ENCODE measurements at places on chromosomes 11 and 22.
A peak's percentile ranks its signal among the peaks of the same experiment; 100 is the strongest.

DNA sequence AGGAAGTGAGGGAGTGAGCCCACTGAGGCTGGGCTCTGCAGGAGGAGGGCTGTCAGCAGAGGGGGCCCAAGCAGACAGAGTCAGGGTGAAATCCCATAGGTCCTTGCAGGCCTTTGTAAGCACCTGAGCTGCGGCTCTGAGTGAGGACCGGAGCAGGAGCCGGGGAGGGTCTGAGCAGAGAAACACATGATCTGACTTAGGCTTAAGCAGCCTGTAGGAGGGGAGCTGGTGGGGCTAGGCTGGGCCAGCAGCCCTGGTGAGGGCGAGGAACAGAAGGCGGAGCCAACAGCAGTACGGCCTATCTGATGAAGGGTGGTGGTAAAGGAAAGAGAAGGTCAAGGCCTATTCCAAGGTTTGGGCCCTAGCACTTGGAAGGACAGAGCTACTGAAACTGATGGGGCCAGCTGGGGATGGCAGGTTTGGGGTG lies 26.9 kb upstream of the CBX7 start:
- no peak for DNase-seq

GRCh38 chr11:117914991-117915618 lies 14.1 kb downstream of the TMPRSS13 start:
- no peak for DNase-seq

- DNase-seq = no peak
These were observed 18.7 kb upstream of the BID start for GRCh38 chr22:17792854-17793434.

GRCh38 chr11:1222491-1223345 lies at the start of gene MUC5B:
MUC5B (plus strand) TSS chr11:1223066; CDS start chr11:1223124, 58 bp downstream.
- DNase-seq = no peak

- no peak for DNase-seq
These were observed 214.2 kb upstream of the GUCY1A2 start for GRCh38 chr11:107232451-107232850.

- no peak for DNase-seq
These were observed 279.1 kb upstream of the PLET1 start for GRCh38 chr11:112539741-112540140.

DNA sequence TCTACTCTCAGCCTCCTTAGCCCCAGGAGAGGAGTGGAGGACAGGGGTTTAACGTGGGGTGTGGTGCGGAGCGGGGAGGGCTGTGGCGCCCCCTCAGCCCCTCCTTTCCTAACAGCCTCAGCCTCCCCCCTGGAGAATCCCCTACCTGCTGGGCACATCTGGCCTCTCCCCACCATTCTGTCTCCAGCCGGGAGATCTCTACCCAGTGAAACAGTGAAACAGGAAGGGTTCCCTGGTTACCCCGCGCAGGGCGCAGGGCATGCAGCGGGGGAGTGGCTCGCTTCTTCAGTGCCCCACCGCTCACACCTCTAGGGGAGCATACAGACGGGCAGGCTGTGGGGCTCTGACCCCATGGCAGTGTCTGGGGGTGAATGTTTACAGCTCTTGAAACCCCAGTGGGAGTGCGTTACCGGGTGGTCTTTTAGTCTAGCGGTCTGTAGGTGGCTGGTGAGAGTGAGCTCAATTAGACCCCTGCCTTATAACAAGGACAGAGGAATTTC lies 54.7 kb upstream of the CCDC188 start:
- DNase-seq = no peak

DNA sequence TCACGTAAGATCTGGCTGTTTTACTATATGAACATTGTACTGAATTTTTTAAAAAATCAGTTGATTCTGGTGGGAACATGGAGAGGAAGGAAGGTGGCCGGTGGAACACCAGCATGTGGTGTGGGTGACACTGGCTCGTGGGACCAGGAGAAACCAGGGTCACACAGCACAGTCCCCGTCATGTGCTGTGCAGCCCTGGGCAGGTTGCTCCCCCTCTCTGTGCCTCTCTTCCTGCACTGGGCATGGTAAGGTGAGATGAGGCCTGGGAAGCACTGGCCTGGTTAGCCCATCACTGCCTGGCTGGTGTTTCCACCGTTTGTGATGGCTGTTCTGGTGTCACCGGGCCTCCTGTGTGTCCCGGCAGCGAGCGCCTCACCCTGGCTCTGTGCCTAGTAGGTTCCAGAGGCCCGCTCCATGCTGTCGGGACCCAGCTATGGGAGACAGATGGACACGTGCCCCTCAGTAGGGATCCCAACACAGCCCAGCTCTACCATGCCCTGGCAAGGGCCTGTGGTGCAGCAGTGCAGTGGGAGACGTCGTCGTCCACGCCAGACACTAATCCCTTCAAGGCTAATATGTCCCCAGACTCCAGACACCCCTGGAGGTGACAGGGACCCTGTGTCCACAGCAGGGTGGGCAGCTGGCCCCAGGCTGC lies 88.2 kb upstream of the LINC01488 start:
- no peak for DNase-seq

DNA sequence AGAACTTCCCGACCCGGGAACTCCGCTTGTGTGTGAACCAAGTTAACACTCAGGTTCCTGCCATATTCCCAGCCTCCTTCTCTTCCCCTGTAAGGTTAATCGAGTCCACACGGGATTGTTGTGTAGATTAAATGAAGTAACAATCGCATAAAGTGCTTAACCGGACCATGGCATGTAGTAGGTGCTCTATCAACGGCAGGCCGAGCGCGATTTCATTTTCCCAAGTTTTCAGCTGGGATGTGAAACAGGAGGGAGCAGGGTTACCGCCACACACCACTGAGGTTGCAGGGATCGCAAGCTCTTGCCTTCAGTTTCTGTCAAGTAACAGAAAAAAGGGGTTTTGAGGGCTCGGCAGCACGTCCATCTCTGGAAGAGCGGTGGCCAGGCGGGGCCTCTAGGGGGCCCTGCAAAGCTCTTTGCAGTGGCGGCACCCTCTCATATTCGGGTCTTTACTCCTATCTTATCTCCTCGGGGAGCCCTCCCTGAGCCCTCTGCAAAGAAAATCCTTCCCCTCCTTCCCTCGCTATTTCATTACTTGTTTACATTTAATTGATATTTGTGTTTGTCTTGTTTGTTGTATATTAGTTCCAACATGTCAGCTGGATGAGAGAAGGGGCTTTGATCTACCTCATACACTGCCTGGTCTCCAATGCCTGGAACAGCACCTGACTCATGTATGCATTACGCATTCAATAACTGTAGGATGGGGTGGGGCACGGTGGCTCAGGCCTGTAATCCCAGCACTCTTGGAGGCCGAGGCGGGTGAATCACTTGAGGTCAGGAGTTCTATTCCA lies 816 bp upstream of the PLEKHA7 start:
- no peak for DNase-seq

DNA sequence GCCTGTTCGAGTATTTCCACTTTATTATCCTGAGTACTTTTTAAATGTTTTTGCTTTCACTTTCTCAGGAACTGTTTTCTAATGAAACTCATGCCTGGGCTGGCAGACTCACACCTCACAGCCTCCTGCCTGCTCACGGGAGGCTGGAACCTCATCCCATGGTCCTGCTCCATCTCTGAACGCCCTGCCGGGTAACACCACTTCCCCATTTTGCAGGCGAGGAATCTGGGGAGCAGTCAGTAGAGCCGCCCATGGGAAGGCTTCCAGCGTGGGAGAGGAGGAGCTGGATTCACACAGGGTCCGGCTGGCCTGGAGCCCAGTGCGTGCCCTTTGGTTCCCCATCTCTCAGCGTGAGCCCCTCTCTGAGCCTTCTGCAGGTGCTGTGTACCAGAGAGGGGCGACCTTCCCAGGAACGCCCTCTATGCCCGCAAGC lies 53.6 kb downstream of the SCUBE1 start:
- no peak for DNase-seq

DNA sequence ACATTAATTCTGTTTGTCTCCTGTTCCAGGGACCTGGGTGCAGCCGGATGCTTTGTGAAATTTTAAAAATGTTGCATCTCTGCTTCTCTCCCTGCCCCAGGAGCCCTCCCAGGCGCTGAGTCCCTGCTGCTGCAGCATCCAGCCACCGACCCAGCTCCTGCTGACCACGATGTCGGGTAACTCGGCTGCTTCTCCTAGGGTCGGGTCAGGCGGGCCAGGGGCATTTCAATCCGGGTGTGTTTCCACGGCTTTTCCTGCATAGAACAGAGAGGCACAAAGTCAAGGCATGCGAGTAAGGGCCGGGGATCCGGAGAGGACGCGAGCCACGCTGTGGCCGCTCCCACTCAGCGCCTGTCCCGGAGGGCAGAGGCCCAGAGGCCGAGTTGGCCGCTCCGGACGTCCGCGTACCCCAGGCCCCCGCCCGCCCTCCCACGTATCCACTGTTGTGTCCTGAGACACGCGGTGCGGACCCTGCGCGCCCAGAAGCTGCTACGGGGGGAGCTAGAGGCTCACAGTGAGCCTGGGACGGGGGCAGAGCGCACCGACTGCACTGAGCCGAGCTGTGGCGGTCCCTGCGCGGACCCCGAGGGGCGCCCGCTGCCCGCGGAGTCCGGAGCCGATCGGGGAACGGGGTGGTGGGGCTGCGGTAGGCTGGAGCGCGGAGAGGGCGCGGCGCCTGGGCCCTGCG lies at the start of gene POU2AF3:
POU2AF3 (plus strand) TSS at position 134 of the 688 bp plus-strand sequence; CDS start at position 170, 36 bp downstream.
- DNase-seq = no peak

DNA sequence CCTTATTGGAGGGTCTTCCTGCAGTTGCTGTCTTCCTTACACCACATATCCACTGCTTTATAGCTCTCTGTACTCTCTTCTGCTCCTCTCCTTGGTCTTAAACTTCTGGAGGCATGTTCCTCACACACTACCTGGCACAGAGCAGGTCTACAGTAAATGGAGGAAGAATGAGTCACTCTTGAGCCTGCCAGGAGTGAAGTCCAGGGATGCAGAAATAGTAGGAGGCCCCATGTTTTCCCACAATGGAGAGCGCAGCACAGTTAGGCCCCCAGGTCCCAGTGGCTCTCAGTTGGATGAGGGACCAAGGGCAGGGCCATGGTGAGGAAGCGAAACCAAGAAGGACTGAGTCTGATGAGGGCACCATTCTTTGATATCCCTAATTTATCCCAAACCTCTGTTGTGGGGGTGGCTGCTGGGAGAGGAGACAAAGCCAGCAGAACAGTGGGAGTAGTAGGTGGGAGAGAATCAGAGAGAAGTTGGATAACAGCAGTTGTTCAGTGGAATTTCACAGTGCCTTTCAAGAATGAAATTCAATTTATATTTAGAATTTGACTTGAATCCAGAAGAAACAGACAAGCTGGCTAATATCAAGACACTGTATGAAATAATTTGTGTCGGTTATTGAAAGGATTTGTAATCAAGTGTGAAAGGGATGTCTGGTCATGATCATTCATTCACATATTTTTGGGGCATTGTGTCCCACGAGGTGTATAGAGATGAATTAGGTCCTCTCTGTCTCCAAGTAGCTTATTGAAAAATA lies 187.8 kb downstream of the HIPK3 start:
- DNase-seq = no peak

- DNase-seq = no peak
These were observed 46.2 kb downstream of the WNT11 start for GRCh38 chr11:76159983-76160661.

DNA sequence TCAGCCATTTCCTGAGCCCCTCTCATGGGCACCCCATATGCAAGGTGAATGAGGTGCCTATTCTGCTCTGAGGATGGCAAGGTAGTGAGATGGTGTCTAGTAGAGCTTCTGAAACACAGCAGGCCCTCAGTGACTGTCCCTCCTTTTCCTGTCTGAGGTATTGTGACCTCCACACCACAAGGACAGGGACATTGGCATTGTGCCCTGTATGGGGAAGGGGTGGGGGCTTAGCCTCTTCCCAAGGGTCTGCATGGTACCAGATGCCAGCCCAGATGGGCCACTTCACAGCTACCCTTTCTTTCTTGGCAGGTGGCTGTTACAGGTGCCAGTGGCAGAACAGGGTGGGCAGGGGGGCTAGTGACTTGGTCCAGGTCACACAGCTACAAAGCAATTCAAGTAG lies 78.8 kb downstream of the CABIN1 start:
- no peak for DNase-seq

GRCh38 chr22:29840498-29840897 lies 2.4 kb upstream of the ASCC2 start:
- no peak for DNase-seq

- peak; percentile 79 for DNase-seq
These were observed at the start of gene ARCN1 for GRCh38 chr11:118572061-118572980. ARCN1 (plus strand) TSS chr11:118572409; CDS start chr11:118572548, 139 bp downstream.

GRCh38 chr11:1467270-1467669 lies 19.3 kb downstream of the MOB2 start:
- no peak for DNase-seq

DNA sequence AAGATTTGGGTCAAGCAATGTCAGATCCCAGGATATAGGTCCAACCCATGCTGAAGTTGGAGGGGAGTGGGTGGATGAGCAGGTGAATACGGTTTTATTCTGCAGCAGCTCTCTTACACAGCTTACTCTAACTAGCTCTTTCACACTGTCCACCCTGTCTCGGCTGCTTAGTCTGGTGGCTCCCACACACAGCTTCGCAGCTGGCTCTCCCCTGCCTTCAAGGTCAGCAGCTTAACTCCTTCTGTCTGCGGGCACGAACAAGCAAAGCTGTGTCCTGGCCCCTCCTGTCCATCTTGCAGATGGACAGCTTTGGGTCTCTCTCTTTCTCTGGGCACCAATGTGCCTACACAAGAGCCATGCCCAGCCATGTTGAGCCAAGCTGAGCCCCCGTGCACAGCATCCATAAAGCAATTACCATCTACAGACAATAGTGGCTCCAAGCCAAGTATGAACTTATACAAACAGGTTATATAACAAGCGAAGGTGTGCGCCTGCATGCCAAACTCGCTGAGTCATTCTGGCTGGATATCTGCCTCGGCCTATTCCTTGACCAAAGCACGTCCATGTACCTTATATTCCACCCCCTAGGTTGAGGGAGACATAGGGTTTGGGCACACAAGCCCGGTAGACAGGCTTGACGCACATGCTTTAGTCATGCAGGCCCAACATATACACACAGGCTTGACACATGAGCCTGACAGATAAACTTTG lies 1307.8 kb upstream of the RAG2 start:
- DNase-seq = no peak

DNA sequence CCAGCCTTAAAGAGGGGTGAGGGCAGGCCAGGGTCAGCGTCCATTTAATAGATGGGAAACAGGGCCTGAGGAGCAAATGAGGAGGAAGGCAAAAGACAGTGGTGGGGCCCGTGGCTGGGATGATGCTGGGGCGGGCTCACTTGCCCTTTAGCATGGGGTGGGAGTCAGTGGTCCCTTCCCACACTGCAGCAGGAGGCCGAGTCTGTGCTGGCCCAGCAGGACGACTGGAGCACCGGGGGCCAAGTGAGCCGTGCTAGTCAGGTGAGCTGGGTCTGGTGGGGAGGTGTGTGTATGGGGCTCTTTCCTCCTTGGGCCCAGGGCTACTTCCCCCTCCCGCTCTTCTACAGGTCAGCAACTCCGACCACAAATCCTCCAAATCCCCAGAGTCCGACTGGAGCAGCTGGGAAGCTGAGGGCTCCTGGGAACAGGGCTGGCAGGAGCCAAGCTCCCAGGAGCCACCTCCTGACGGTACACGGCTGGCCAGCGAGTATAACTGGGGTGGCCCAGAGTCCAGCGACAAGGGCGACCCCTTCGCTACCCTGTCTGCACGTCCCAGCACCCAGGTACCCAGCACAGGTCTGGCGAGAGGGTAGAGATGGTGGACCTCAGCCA lies 12.8 kb downstream of the SCYL1 start:
- DNase-seq = no peak
